Brain (organoid and tissue), 16 donors: ENCODE measurements at places on chromosomes 11 and 22.

DNA sequence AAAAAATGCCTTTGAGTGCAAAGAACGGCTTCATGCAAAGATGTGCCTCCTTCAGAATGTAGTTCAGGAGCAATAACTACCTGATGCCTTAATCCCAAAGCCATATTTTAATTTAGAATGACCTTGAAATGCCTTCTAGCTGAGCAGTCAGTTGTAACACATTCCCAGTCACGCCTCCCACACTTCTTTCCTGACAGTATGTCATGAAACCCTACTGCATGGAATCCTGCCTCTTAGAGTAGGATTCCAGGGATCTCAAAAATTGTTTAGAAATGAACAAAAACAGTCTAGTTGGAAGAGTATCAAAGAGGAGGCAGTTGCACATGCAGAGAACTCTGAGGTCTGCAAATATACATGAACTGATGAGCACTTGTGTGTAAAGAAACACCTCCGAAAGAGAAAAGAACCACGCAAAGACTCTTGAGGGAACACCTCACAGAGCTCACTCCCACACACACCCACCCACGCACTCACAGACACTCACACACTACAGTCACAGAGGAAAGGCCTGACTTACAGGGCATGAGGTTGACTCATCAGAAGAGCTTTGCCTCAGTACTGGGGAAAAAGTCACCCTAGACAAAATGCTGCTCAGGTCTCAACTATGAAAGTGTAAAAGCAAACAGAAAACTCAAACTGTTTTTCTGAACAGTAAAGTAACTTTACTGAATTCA is 77.4 kb downstream of the GGTLC2 start:
- DNase-seq: no peak

GRCh38 chr11:45679806-45680205 is 14.4 kb upstream of the CHST1 start:
- DNase-seq: no peak

- no peak for DNase-seq
Measured at GRCh38 chr11:101759771-101760450, 154.9 kb upstream of the CEP126 start.

- no peak for DNase-seq
Measured at GRCh38 chr11:45412521-45412920, 126.4 kb upstream of the SYT13 start.

GRCh38 chr11:75481922-75482606 is 43.7 kb downstream of the GDPD5 start:
- no peak for DNase-seq

GRCh38 chr11:123547180-123547579 is 107.2 kb downstream of the SCN3B start:
- no peak for DNase-seq
